ENCODE measurements at places on chromosomes 12 and 14.

- no peak for DNase-seq
Observed at GRCh38 chr14:63147018-63147417, 57.2 kb upstream of the RHOJ start.

DNA sequence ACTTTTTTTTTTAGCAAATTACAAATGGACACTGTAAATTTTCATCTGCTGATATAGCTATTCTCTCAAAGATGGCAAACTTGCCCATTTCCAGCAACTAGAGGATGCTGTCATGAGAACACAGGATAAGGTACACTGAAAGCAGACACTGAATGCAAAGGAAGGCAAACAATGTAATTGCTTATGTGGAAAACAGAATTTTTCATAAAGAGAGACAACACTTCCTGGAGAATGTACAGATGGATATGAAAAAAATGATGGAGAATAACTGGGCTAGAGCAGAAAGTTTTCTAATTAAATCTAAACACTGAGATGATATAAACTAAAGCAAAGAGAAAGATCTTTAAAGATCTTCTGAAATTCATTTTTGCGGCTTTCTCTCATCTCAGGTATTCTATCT is 581 bp downstream of the CD69 start:
- DNase-seq = peak; percentile 68

DNA sequence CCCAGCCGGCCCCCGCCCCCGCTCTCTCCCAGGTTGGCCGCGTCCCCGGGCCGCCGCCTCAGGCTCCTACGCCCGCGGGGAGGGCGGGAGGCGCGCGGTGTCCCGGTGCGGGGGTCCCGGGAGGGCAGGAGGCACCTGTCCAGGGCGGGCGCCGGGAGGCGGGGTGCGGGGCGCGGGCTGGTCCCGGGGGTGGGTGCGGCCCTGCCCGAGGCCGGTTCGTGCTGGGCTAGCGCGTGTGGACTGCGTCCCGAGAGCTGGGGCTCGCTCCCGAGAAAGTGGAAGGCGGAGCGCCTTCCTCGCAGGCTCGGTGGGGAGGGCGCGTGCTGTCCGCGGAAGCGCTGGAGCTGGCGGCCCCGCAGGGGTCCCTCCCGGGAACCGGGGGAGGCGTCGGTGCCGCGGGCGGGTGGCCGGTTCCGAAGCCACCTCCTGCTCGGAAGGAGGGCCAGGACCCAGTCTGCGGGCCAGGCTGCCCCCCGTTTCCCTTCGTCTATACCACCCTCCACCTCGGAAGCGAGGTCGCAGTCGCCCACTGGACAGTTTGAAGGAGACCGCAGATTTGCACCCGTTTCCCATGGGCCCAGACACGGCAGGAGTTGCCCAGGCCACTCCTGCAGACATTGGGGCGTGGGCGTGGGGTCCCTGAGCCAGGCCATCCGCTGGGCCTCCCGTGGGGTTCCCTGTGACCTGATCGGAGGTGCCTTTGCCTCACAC is 636 bp downstream of the ZFYVE21 start:
- peak; percentile 17 for DNase-seq

DNA sequence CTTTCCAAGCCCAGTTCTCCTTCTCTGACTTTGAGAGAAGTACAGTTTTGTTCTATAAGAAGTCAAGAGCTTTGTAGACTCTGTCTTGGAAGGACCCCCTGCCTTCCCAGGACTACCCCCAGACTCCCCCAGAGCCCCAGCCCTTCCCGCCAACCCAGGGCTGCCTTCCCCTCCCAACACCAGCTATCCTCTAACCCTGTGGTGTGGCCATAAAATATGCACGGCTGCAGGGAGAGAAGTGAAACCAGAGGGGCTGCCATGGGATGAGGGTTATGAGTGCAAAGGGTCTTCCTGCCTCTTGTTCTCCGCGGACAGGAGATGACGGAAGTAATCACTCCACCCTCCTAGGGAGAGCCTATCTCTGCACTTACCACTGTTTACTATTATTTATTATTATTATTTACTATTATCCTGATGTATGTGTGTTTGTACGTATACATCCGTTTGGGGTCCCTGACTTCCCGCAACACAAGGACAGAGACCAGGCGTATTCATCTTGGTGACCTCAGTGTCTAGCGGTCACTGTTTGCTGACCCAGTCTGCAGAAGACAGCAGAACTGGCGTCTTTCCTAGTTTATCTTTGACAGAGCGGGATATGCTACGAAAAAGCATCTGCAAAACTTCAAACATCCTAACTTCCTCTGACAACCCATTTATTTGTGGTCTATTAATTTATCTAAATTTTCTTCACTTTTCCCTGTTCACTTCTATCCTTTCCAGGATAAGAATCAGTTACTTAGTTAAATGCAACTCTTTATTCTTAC is 3.5 kb upstream of the SCNN1A start:
- no peak for DNase-seq

DNA sequence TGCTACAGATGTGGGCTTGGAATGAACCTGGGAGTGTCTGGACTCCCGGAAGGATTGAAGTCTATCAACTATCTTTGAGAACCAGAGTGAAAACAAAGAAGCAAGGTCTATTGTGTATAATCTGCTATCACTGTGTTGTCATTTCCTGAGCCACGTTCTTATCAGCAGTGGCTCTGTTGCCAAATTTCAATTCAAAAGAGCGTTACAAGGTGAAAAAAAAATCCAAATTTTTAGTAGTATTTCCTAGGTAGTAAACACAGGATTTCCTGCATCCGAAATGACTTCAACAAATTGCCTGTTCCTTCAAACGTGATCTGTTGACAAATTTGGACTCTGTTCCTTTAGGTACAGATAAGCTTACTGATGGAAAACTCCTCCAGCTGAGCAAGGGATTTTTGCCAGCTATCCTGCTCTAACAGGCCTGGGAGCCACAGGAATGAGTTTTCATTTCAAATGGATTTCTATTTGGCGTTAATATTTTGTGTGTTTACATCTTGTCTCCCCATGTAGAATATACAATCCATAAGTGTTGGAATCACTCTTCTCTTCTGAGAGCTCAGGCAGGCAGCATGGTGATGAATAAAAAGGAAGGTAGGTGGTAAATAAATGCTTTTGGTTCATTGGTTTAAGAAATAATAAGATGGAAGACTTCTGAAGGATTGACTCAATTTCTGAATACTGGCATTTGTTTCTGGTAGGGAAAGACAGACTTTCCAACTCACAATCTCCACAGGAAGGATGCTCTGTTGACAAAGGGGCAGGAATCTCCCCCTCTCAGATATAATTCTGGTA is 58.5 kb downstream of the GPR135 start:
- DNase-seq = no peak

GRCh38 chr12:83318386-83319098 is 631.8 kb downstream of the TMTC2 start:
- no peak for DNase-seq

- DNase-seq = no peak
Observed at GRCh38 chr14:63343878-63344277, 25.1 kb upstream of the GPHB5 start.

GRCh38 chr12:2387103-2387834 is 334.5 kb downstream of the CACNA1C start:
- no peak for DNase-seq

DNA sequence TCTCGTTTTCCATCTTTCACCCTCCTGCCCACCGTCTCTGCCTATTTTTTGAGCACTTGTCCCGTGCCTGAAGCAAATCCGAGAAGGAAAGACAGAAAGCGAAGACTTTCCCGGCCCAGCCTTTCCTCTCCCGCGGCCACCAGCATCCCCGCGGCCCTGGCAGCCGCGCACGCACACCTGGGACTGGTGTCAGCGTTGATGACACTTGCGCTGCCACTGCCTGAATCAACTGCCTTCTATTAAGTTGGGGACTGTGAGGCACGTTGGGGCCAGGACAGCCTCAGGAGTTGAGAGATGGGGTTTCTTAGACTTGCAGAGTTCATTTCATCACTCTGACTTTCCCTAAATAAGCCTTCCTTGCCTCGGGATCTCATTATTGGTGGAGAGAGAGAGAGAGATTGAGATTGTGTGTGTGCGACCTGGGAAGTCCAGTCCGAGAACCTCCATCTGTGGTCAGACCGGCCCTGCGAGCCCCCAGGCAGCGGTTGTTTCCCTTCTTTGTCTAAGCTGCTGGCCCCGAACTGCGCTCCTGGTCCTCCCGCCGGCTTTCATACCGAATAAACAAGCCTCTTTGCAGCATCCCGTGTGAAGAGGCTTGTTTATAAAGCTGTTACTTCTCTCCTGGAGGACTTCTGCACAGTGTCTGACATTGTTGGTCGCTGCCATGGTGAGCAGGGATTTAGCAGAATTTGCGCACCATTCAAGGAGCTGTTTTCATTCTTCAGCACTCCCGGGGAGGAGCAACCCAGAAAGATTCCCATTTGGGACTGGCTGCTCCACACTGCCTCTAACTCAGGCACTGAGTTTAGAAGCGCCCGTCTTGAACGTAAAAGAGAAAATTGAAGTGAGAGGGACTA is 1.5 kb downstream of the PDZRN4 start:
- no peak for DNase-seq

DNA sequence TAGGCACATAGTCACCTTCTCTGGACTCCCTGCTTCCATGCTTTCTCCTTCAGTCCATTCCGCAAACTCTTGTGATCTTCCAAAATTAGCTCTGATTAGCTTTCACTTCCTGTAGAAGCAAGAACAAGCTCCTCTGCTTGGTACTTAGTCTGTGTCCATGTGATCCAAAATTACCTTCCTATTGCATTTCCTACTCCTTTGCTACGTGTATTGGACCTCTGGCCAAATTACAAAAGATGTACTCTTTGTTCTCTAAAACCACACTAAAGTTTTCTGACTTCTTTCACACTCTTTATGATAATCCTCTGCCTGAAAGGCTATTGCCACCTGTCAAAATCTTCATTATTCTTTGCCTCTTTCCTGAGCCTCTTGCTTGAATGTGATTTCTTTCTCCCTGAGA is 786 bp upstream of the TSFM start:
- no peak for DNase-seq

DNA sequence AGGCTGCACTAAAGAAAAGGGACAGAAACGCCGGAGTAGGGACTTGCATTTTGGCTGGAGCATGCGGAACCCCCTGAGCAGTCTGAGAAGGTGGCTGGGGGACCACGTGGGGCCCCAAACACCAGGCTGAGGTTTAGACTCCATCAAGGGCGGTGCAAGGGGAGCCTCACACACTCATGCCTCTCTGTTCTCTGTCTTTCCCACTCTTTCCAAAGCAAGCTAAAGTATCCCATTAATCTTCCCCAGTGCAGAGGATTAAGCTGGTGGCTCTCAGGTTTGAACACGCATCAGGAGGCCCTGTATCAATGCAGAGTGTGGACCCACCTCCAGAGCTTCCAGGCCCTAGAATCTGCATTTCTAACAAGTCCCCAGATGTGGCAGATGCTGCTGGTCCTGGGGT is 13.5 kb downstream of the CCDC197 start:
- no peak for DNase-seq

DNA sequence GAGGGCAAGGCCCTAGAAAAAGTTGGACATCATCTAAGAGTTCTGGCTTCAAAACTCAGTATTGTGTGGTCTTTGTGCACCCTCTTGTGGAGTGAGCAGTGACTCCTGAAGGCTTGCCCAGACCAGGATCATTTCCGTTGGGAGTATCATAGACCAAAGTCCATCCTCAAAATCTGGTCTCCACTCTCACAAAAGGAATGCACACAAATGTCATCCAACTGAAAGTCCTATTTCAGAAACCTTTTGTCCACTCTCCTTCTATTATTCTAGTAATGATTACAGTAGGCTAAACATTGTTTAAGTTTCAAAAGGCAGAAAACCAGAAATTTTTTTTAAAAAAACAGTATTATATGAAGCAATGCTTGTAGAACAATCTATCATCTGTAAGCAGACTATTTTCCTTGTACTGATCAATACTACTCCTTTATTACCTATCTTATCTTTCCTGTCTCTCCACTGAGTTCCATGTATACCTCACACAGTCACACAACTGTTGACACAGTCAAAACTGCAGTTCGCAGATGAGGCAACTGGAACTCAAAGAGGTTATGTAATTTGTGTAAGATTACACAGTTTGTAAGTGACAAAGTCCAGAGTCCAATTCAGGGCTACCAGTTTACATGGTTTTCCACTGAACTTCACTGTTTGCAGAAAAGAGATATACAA is 41.4 kb downstream of the COX16 start:
- DNase-seq = peak; percentile 35

DNA sequence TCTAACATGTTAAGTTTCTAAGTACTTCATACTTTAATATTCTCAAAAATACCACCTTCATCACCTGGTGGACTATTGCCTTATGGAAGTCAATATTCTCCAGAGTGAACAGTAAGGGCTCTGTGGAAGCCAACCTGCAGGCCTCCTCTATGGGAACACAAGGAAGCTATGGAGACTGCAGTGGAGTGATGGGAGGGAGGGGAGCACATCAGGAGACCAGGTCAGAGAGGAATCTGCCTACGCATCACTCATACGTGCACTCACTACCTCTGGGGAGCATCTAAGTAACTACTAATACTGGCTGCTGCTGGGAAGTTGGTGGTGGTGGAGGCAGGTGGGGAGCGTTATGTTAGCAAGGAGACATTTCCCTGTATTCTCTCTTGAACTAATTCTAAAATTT is 19.9 kb downstream of the HECTD4 start:
- no peak for DNase-seq

DNA sequence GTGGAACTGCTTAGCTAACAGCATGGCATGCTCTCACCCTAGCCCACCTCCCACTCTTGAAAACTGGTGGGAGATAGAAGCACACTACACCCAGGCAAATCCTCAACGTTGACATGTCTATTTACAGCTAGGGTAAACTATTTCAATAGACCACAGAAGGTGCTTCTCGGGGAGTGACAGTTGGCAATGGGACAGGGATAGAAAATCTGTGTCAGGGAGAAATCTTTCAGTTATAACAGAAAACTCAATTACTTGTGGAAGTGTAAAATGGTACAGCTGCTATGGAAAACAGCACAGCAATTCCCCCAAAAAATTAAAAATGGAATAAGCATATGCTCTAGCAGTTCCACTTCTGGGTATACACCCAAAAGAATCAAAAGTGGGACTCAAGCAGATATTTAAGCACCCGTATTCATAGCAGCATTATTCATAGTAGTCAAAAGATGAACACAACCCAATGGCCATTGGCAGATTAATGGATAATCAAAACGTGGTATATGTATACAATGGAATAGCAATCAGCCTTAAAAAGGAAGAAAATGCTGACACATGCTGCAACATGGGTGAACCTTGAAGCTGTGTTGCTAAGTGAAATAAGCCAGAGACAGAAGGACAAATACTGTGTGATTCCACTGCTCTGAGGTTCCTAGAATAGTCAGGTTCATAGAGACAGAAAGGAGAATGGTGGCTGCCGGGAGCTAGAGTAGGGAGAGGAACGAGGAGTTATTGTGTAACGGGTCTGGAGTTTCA is 92.5 kb downstream of the STAB2 start:
- DNase-seq = no peak

- DNase-seq = no peak
Observed at GRCh38 chr14:68574906-68575305, 218.0 kb downstream of the ZFP36L1 start.

DNA sequence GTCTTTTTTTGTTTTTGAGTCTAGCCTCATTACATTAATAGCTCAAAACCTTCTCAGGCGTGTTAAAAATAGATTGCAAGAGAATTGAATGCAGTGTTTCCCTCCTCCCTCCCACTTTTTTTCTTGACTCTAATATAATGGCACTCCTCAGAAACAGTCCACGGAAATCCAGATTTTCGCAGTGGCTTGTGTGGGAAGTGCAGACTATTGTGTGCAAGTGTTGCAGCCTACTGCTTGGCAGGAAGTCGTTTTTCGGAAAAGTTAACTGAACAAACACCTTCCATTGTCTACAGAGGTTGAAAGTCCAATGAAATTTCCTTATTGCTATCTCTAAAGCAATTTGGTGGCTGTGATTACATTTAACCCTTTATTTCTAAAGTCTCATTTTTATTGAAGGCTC is 147.9 kb upstream of the E2F7 start:
- no peak for DNase-seq
